BJ (cell line): ENCODE measurements at places on chromosomes 16 and 17. TPM values are rescaled to one million over a fixed set of nuclear protein-coding genes. Genes with fewer than 3 reads are reported as not detected.

- DNase-seq, result no peak
These were observed 808.1 kb upstream of the RBFOX1 start for GRCh38 chr16:6524501-6524900.

GRCh38 chr17:79862771-79863440 lies 23.7 kb upstream of the CBX4 start:
- DNase-seq, result no peak

DNA sequence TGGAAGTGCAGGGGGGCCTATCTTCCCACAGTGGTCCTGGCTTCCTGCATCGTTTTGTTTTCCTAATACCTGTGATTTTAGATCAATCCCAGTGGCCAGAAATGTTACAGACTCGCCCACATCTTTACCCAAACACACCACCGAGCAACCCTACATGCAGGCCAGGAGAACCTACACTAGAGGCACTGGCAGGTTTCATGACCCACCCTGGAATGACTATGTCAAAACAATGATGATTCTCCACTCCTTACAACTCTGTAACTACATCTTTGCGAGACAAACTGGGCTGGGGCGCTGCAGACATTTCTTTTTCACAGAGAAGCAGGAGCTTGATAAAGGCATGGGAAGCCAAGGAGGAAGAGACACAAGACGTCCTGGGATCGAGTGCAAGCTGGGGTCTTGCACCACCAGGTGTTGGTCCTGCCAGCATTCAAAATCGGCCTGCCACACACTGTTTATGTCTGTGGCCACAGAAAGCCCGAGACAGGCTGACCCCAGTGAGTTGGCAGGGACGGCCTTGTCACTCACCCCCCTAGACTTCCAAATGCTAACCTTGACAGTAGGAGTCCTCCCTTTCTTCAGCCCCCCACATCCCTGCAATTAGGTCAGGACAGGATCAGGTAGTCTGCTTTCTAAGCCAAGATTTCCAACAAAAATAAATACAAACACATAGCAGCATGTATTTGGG lies 32.5 kb downstream of the UBE2O start:
- no peak for DNase-seq

GRCh38 chr17:5598457-5598856 lies 14.1 kb upstream of the NLRP1 start:
- no peak for DNase-seq

DNA sequence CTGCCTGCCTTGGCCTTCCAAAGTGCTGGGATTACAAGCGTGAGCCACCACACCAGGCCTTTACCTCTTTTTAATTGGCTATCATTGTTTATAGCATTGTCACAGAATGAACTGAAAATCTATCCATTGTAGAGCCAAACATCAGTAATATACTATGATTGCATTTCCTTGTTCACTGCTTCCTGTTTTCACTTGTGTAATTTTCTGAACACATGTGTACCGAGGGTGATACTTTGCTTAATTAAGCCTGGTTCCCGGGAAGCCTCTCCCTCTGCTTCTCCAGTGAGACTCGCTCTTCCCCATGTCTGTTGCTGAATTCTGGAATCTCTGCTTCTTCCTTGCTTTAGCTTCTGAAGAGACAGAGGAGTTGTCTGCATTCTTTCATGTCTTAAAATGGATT lies 33.1 kb downstream of the POLR3E start:
- no peak for DNase-seq

DNA sequence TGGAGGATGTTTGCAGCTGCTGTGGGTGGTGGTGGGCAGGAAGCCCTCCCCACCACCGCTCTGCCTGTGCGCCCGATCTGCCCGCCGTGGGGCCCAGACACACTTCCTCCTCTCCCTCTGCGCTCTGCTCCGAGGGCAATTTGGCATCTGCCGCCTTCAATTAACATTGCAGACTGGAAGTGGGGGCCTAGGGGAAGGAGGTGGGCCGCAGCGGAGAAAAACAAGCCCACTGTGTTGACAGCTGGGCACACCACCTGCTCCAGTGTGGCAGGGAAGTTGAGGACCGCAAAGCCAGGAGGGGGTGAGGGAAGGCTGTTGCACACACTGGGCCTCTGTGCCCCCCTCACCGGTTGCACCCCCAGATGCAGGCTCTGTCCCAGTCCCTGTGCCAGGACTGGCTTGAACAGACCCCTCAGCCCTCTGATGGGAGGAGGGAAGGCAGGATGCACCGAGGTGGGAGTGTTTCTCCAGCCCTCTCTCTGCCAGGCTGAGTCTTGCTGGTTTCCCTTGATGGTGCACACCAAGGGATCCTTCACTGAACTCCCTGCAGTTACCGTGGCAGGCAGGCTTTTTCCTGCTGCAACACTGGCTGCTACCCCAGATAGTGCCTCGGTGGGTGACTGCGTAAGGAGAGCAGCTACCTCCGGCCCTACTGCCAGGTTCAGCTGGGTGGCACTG lies 72.8 kb upstream of the MED9 start:
- no peak for DNase-seq

Gene HBQ1
- polyA plus RNA-seq, result 0.18 TPM in 1 of 2 replicates, not detected in the other

- DNase-seq, result no peak
These were observed 91.3 kb upstream of the PLEKHM1 start for GRCh38 chr17:45581860-45582259.

GRCh38 chr17:29892201-29892600 lies 37.8 kb downstream of the SSH2 start:
- no peak for DNase-seq

Gene USP43
- polyA plus RNA-seq, result 0.16 and 0.23 TPM in 2 replicates

Gene CXCL16
- 2.2 and 3.3 TPM in 2 replicates for polyA plus RNA-seq

DNA sequence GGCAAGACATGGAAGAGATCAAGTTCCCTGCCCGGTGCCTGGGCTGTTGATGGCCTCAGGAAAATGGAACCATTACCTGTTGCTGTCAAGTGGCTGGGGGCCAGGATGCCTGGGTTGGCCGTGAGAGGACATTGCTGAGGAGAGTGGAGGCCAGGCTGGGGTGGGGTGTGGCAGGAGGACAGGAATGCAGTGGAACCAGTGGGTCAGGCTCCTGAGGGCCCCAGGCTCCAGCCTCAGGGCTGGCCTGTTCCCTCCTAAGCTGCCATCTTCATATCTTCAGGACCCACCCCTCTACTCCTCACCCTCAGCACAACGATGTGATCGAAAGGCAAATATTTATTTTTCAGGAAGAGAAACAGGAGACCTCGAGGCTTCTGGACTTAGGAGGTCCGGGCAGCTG lies 8.5 kb upstream of the YPEL3 start:
- no peak for DNase-seq

- DNase-seq, result no peak
These were observed 34.3 kb upstream of the TMEM92 start for GRCh38 chr17:50239937-50240336.

DNA sequence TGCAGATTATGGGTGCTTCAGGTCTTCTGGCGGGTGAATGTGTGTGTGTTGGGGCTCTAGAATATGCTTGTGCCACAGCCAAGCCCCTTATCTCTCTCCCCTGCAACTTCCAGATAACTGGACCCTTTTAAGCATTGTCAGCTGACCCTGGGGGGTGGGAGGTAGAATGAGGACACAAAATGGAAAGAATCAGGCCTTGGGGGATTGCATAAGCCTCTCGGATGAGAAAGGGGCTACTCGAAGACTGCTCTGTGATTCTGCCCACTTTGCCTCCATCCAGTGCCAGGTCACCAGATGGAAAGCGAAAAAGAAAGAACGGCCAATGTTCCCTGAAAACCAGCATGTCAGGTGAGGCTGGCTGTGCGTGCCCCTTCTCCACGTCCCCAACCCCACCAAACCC lies 13.8 kb downstream of the THRA start:
- DNase-seq, result no peak

Gene NPIPA2
- polyA plus RNA-seq, result 0.80 and 1.2 TPM in 2 replicates
